ENCODE measurements at places on chromosomes 5 and 9.

- DNase-seq, result no peak
Observed at GRCh38 chr5:77638763-77639671, 504 bp upstream of the OTP start.

DNA sequence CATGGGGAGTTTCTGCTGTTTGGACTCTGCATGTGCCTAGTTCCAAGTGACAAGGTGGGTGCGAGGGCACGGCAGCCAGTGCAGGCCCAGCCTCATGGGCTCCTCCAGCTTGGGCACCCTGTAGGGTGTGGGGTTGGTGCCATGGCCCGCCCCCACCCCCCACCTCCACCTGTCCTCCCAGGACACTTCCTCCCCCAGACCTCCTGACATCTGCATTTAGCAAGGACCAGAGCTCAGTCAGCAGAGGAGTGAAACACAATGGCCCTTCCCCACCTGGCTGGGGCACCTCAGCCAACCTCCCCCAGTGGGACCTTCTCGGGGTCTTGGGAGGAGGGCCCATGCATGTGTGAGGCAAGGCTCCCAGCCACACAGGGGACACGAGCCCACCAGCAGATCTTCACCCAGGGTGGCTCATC is 1.9 kb upstream of the NKD2 start:
- no peak for DNase-seq

DNA sequence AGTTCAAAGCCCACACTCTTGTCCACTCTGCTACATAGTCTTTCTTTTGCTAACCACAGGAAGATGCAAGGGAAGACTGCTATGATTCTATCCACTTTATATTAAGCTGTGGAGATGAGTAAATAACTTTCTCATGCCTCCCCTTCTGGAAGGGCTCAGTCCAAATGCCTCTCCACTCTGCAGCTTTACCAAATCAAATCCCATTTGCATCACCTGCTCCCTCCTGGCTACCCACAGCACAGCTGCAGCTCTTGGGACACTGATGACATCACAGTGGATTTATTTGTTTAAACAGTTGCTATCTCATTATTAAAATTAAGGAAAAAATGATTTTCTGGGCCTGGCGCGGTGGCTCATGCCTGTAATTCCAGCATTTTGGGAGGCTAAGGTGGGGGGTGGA is 1544.9 kb upstream of the WWC1 start:
- DNase-seq, result no peak

- no peak for DNase-seq
Observed at GRCh38 chr5:137176609-137177008, 322.5 kb downstream of the SPOCK1 start.

DNA sequence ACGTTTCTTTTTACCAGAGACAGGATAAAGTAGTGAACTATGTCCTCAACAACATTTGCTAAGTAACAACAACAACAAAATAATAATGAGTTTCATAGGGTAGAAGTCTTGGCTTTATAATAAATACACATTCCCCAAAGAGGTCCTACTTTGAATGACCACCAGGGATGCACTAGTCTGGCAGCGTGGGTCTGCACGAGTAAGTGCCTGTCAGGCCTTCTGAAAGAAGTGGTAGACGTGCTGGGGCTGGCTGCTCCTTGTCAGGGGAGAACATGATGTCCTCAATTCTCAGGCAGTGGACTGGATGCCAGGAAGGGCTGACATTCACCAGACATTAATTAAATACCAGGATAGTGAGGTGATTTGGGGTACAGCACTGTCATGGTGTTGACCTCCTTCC is 331.1 kb downstream of the TMEM38B start:
- no peak for DNase-seq

DNA sequence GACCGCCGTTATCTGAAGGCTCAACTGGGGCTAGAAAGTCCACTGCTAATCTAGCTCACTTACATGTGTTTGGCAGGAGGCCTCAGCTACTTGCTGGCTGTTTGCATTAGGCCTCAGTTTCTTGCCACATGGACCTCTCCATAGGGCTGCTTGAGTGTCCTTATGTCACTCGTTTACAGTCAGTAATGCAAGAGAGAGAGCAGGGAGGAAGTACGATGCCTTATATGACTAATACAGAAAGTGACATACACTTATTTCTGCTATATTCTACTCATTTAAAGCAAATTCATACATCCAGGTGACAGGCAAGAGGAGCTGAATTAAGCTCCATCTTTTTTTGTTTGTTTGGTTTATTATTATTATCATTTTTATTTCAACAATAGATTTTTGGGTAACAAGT is 179.6 kb downstream of the LURAP1L start:
- no peak for DNase-seq

DNA sequence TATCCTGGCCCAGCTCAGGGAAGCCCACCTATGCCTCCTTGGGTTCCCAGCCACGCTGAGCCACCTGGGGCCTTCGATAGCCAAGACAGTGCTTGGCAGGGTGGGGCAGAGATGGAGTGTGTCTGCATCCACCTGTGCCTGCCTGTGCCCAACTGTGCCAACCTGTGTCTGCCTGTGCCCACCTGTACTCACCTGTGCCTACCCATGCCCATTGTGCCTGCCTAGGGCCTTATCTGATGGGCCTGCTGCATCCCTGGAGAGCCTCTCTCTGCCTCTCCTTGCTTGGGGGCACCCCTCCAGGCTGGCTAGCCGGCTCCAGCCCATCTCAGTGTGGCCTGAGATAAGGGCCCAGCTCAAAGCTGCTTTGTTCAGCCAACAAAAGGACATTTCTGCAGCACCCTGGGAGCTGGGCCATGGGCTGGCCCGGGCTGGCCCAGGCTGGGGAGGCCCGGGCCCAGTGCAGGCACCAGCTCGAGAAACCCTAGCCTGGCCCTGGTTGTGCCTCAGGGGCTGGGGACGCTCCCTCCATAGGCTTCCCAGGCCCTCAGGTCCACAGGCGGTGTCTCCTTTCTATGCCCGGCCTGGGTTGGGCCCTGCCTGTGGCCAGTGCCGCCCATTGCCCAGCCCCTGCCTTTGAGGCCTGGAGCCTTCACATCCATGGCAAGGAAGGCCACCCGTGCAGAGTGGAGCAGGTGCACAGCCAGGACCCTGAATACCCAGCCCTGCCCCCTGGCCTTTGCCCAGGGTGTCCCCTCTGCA is 37.3 kb upstream of the NOTCH1 start:
- no peak for DNase-seq

- DNase-seq, result no peak
Observed at GRCh38 chr5:159083548-159084452, 15.9 kb downstream of the EBF1 start.

DNA sequence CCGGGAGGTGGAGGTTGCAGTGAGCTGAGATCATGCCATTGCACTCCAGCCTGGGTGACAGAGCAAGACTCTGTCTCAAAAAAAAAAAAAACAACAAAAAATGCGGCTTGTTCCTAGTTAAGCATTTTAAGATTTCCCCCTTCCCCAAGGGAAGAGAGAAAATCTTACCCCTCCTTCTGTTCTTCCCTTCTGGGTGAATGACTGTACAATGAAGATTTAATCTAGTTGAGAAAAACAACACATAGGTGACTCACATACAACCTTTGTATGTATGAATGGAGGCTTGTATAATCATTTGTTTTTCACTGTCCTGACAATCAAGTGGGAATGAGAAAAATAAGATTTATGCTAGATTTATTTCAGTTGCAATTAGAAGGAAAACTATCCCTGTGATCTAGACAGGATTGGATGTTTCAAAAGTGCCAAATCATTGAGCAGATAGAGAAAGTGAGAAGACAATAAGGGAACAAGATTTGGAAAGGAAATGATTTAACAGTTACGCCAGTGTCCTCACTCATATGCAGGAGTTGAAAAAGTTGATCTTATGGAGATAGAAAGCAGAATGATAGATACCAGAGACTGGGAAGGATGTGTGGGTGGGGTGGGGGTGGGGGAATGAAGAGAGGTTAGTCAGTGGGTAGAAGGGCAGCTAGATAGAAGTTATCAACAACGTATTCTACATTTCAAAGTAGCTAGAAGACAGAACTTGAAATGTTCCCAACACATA is 16.7 kb downstream of the GDA start:
- no peak for DNase-seq

- no peak for DNase-seq
Observed at GRCh38 chr9:93569621-93570174, 6.7 kb upstream of the PHF2 start.

DNA sequence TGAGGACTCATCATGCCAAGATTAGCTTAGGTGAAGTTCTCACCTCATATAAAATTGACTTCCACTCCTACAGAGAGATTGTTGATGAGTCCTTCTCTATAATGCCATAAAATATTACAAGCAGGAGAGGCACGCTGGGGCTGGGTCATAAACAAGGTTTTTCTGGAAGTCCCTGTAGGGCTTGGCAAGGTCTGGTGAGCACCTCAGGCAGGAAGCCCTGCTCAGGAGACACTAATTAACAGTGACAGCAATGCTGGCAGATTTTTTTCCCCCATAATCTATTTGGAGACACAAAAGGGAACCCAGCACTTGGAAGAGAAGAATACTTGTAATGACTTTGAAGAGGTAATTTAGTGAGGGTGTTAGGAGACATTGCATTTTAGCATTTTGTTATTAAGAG is 118.7 kb downstream of the DIRAS2 start:
- DNase-seq, result no peak

Data from activated T-cell treated with anti-CD3 and anti-CD28 coated beads, Interleukin-2, amount 50 U/mL, for 48 hours (primary cell).